ENCODE measurements at places on chromosomes 12 and 14.

GRCh38 chr14:38255408-38255672 is 553 bp downstream of the CLEC14A start:
- DNase-seq: peak; percentile 14

GRCh38 chr12:22169376-22169775 is 123.4 kb downstream of the CMAS start:
- no peak for DNase-seq

DNA sequence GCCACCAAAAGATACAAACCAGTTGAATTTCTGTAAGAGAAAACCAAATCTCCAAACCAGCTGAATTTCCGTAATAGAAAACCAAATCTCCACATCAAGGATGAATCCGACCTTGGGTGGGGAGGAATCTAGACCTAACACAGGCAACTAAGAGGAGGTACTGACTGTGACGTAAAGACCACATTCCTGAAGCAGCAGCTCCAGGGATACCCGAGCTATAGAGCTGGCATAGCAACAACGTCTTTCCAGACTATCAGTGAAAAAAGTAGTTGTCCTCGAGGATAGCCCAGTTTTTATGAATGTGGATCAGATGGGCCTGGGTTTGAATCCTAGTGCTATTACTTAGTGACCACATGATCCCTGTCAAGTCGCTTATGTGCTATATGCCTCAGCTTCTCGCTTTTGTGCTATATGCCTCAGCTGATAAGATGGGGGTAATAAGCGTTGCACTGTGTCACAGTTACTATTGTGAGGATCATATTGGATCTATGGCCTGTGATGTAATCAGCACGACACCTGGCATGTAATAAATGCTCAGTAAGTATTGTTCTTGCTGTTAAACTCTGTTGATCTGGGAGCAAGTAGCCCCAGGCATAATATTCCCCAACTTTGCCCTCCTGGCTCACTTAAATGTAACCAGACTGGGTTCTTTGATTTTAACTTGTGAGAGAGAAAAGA is 113.8 kb downstream of the EGLN3 start:
- no peak for DNase-seq

DNA sequence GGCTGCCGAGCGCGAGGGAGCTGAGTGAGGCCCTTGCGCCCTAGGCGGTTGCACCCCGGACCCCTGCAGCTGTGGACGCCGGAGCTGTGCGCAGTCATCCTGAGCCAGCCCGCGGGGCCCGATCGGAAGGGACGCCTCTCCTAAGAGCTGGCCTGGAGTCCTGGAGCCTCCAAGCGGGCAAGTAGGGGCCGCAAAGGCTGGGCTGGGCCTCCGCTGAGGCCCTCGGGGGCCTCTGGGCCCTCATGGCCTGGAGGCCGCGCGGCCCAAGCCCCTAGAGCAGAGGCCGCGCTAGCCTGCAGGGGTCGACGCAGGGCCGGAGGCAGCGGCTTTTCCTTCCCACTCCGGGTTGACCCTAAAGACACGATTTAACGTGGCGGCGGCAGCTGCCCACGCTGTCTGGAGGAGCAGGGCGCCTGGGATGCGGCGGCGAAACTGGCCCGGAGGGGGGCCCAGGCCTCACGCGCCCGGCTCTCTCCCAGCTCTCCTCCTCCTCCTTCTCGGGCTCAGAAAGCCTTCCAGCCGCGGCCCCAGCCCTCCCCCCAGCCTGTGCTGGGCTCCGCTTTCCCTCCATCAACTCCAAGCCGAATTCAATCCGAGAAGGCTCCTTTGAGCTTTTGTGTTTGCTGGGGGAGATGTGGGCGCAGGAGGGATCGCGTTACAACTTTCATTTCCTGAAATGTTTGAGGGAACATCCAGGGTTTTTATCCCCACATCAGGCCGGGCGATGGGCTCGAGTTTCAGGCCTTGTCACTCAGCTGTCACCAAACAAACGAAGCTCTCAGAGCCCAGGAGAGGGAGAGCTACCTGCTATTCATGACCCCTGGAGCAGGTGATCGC is 11.6 kb downstream of the SIX1 start:
- no peak for DNase-seq

- DNase-seq: no peak
Measured at GRCh38 chr12:57717846-57718640, 20.5 kb downstream of the AGAP2 start.

DNA sequence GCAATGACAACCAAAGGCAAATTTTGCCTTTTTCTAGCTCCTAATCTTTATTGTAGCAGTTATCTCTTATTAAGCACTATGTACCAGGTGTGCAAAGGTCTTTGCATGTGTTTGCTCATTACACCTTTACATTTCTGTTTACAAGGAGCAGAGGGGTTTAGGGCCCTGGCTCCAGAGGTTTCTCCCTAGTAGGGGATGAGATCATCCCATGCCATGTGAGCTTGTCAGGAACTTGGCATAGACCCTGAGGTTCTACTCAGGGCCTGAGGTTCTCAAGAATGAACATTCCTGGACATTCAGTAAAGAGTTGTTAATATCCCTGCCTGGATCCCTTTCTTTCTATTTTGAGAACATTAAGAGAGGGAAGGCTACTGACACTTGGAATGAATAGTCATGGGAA is 292.0 kb downstream of the RPAP3 start:
- no peak for DNase-seq

DNA sequence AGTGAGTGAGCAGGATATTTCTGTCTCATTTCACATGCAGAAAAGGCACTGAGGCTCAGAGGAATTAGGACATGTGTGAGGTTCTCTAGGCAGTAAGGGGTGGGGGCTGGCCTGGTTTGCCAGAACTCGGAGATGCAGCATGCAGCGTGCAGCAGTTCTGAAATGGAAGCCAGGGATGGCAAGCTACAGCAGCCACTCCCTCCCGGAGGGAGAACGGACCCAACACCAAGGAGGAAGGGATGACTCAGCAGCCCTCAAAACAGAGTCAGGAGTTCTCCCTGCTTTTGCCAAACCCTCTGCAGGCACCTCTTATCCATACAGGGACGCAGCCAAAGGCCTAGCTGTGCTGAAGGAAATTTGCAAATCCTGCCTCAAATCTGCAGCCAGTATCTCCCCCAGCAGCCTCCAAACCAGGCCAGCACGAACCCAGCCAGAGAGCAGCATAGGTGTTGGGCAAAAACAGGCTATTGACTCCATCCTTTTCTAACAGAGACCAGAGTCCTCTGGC is 10.3 kb upstream of the SERPINA3 start:
- DNase-seq: peak; percentile 83

DNA sequence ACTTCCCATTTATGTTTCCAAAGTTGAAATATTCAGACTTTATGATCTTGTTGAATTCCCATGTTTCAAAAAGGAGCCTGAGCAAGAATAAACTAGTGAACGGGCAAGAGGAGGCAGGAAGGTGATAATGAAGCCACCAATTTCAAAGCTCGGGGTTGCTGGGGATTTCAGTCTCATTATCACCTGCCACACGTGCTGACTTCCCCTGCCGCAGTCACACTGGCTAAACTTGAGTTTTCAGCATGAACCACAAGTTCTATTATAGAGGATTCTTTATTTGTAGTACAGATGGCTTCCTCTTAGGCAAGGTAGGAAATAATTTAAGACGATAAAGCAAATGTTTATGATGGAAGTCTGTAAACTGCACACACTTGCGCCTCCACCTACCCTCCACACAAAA is 18.1 kb upstream of the DIABLO start:
- no peak for DNase-seq

DNA sequence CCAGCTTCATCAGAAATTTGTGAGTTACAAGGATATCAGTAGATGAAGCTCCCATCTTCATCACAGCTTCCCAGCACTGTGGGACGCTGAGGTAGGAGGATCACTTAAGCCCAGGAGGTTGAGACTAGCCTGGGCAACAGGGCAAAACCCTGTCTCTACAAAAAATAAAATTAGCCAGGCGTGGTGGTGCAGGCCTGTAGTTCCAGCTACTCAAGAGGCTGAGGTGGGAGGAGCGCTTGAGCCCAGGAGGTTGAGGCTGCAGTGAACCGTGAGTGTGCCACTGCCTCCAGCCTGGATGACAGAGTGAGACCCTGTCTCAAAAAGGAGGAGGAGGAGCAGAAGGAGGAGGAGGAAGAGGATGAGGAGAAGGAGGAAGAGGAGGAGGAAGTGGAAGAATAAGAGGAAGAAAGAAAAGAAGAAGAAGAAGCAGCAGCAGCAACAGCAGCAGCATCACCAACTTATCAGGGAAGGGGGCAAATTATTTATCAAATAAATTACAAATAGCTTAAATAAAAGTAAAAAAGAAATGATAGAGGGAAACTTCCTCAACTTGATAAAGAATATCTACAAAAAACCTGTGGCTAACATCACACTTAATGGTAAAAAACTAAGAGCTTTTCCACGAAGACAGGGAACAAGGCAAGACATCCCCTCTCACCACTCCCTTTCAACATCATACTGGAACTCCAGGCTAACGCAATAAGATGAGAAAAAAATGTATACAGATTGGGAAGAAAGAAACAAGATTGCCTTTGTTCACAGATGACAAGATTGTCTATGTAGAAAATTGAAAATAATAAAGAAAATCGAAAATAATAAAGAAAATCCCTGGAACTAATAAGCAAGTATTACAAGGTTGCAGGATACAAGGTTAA is 69.6 kb downstream of the NINJ2 start:
- DNase-seq: peak; percentile 3

DNA sequence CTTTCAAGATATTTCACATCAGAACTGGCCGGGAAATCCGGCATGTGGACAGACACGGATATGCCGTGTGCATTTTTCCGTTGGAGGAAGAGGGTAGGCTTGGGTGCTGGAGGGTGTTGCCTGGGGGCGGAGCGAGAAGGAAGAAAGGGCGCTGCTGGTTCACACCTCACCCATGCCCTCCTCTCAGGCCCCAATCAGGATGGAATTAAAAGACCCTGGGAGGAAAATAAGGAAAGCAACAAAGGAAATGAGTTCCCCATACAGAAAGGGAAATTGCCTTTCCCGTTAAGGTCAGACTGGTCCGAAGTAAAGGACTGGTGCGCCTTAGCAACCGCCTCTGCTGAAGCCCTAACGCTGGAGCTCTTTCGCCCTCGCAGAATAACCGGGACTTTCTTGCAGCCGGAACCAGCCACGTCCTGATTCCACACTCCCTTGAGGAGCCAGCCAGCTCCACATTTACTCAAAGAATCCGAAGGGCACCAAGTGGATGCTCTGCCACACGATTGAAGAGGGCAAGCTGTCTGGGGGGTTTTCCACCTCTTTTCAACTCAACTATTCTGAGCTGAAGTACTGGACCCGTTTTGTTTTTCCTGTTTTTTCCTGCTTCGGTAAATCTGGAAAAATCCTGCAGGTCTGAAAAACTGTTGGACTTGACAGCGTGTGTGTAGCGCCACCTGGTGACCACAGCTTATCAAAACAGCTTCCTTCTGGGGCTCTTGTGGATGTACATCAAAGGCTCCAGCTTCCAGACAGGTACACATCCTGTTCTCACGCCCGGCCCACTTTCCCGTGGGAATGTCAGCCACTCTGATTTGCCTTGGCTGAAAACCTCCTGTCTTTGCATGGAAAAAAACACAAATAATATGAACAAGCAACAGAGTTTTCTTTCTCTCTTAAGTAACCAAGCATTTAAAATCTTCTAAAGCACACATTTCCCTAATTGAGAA is 37.6 kb upstream of the BCL2L14 start:
- DNase-seq: peak; percentile 89

- peak; percentile 7 for DNase-seq
Measured at GRCh38 chr14:69356903-69357543, 41.1 kb downstream of the ERH start.

DNA sequence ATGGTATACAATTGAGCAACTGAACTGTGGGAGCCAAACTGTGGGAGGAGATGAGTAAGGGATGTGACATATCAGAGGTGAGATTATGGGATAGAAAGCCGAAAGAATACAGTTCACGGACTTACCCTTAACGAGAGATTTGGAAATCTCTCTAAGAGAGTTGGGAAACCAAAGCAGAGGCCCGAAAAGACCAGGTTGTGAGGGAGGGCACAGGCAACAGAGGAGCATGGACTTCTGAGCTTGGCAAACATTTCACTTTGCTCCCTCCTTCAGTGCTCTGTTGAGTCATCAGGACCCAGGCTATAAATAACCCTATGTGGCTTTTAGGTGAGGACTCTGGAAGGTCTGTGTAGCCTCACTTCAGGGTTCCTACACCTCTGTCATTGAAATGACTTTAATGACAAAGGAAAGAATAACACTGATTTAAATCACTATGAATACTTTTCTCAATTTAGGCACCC is 120.6 kb downstream of the TGFB3 start:
- peak; percentile 16 for DNase-seq

DNA sequence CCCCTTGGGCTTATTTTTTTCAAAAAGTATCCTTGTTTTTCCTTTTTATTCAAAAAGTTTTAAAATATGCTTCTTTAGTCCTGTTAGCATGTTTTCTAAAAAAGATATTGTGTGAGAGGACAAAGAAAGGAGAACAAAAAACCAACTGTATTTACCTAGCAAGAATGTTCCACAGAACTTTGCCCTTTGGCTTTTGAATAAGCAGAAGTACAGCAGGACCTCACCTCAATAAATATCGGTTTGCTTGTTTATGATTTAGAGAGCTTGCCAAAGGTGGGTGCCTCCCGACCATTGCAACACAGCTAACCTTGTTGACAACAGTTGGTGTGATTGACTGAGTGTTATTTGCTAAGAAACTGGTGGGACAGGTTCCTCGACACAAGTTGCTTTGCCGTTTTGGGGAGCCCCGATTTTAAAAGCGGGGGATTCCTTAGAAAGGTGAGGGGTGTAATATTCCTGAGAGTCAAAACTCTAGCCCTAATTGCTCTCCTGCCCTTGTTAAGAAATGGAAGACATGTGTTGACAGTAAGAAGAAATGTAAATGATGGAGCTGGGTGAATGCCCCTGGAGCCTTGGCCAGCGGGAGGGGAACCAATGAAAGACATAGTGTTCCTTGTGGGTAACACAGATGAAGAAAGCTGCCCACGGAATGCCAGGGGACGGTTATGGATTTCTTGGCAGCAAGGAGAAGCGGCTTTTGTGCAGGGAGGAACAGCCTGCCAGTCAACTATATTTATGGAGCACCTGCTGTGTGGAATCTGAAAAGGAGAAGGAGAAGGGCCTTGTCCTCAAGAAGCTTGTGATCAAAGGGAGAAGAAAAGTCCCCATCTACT is 13.7 kb downstream of the MYBPC1 start:
- DNase-seq: no peak

- no peak for DNase-seq
Measured at GRCh38 chr12:67909091-67909531, 80.1 kb upstream of the IFNG-AS1 start.

DNA sequence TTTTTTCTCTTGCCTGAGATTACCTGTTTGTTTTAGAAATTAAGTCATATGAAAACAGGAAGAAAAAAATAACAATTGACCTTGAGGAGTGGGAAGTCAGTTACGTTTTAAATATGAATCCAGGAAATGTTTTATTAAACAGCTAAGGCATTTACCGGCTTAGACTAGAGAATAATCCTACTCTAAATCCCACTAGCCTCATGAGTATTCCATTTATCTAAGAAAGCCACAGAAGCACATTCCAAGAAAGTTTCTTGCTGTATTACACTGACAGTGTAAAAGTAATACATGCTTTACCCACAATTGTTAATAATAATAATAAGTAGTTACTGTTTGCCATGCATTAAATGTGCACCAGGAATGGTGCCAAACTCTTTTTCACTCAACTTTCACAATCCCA is 90.9 kb downstream of the BMP4 start:
- DNase-seq: no peak

DNA sequence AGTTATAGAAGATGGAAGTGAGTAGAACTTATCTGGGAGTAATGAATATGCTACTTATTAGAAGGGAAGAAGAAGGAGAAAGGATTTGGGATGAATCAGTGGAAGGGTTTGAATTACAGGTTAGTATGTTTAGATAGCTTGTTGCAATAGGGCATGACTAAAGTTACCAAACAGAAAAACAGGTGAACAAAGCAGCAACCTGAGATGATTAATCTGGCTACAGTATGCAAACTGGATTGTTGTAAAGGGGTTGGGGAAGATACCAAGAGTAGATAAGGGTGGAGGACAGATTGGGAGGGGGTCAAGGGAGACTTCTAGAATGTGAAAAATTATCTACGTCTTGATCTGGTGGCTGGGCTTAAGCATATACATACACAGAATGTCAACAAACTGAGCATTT is 73.4 kb upstream of the CLEC14A start:
- DNase-seq: no peak
